Coronary artery (tissue), 2 donors: ENCODE measurements at places on chromosomes 2 and 18.

DNA sequence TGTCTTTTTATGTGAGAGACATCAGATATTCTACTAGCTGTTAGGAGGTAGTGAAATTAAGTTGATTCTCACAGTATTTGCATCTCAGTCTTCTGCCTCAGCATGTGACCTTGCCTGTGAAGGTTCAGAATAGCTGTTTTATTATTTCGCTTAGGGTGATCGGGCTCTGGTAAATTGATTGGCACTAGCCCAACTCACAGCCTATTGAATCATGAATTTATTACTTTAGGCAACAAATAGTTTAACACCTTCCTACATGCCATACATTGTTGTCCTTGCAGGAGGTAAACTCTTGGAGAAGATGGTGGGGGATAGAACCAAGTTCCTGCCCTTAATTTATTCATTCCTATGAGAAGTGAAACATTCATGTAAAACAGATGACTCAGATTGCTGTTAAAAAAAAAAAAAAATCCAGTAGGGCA is 101.9 kb downstream of the GPD2 start:
- no peak for DNase-seq

GRCh38 chr2:42140496-42140895 is 28.7 kb upstream of the EML4 start:
- no peak for DNase-seq

GRCh38 chr2:65142515-65142914 is 12.6 kb upstream of the RAB1A start:
- DNase-seq: no peak

- no peak for DNase-seq
These were observed 193.0 kb upstream of the THSD7B start for GRCh38 chr2:136572335-136572734.

- no peak for DNase-seq
These were observed 20.7 kb downstream of the FOSL2 start for GRCh38 chr2:28413152-28413898.

- DNase-seq: no peak
These were observed 118.3 kb downstream of the UBR3 start for GRCh38 chr2:169945515-169945914.

DNA sequence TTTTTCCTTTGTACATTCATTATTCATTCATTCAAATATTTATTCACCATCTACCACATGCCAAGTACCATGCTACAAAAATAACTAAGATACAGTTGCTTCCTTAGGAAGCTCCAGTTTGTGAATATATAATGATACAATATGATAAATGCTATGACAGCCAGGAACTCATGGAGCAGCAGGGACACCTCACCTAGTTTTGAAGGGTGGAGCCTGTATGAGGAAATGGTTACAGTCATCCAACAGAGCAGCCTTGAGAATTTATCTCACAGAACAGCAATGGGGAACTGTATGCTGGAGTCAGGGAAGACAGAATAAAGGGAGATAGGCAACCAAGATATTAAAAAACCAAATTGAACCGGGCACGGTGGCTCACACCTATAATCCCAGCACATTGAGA is 124.0 kb downstream of the OSBPL1A start:
- no peak for DNase-seq

- DNase-seq: no peak
These were observed 34.7 kb downstream of the GBX2 start for GRCh38 chr2:236133410-236134012.

DNA sequence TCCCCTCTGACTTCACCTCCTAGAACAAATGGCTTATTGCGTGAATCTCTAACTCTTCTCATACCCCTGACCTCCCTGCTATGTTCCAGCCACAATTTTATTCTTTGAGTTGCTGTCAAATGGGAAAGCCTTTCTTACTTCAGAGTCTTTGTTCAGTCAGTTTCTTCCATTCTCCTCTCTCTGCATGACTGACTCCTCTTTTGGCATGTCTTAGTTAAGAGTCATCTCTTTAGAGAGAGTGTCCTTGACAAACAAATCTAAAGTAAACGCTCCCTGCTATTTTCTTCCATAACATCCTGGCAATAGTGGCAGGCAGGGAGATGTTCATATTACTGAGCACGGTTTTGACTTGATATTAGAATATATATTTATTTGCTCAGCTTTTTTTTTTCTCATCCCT is 170.7 kb upstream of the ERBB4 start:
- DNase-seq: no peak

DNA sequence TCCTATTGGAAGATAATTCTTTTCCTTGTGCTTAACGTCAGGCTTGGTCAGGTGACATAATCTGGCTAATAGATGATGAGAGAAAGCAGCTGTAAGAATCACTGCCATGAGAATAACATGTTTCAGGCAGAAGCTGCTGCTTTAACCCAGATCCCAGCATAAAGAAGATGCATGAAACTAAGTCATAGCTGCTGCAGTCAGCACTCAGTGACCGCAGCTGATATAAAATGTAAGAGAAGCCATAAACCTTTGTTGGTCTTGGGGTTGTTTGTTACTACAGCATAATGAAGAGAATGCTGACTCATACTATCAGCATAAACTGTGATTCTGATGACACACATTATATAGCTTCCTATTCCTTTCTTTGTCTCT is 274.3 kb upstream of the TRIB2 start:
- no peak for DNase-seq

DNA sequence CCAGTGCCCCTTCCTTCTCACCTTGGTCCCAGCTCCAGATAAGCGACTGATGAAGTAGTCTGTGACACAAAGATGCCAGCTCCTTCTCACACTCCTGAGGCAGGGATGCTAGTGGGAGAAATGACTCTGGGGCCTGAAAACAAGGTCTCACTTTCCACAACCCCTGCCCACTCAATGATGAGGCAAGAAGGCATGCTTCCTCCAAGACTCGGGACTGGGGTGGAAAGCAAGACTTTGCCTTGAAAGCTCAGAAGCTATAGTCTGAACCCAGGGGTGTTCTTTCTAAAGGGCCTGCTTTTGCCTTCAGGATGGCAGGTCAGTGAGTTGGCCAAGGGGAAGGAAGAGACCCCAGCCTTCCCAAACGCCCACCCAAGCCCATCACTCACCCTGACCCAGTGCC is 1.4 kb downstream of the CCDC142 start:
- no peak for DNase-seq

GRCh38 chr2:208179028-208179609 is 10.7 kb downstream of the C2orf80 start:
- no peak for DNase-seq

- no peak for DNase-seq
These were observed 84.6 kb downstream of the SMAD7 start for GRCh38 chr18:48866028-48866733.

DNA sequence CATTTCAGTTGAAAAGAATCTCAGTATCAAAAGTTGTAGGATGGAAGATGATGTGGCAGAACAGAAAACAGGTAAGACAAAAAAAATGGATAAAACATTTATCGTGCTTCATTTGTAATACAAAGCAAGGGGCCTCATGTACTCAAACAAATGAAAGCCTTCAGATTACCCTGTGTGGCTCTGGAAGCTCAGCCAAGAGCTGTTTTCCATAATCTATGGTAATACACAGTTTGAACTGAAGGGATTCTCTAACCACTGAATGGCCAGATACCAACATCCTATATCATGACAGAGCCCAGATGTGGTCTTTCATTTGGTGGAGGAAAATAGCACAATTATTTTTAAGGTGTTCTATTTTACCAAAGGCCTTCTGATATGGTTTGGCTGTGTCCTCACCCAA is 272.1 kb upstream of the RND3 start:
- no peak for DNase-seq
